ENCODE measurements at places on chromosomes 3 and 15.

DNA sequence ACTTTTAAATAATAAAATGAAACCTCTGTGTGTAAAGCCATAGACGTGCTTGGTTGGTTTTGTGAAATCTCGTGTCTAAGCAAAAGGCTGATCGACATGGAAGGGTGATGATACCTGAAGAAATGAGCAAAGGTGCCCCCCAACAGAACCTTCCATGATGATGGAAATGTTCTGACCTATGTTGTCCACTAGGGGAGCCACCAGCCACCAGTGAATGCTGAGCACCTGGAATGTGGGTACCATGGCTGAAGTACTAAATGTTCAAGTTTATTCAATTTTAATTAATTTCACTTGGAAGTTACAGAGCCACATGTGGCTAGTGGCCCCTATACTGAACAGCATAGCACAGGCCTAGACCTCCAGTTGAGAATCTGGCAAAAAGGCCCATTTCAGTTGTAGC lies 158.8 kb downstream of the POLR2M start:
- no peak for DNase-seq

- DNase-seq = no peak
Measured at GRCh38 chr3:148289159-148289558, 408.5 kb upstream of the AGTR1 start.

DNA sequence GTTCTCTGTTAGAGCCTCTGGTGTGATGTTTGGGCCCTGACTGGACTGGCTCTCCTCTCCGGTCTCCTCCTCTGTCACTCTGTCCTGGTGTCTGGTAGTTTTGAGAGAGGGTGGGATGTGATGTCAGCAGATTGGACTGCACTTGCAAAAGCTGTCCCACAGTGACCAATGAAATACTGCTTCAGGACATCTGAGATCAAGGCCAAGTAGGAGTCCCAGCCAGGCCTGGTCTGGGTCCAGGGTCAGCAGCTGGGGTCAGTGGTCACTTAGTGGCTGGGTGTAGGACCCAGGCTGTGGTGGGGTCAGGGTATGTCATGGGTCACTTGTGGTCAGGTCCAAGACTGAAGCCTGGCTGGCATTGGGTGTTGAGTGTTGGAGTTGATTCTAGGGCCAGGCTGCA lies 20.9 kb downstream of the ALDH1L1 start:
- DNase-seq = no peak

GRCh38 chr3:195007766-195008165 lies 263.2 kb downstream of the XXYLT1 start:
- no peak for DNase-seq
